Stimulated activated CD4-positive, alpha-beta T cell treated with anti-CD3 and anti-CD28 coated beads, Interleukin-2, amount 100 ng/mL, for 24 hours (primary cell): ENCODE measurements at places on chromosomes 1 and 21.

DNA sequence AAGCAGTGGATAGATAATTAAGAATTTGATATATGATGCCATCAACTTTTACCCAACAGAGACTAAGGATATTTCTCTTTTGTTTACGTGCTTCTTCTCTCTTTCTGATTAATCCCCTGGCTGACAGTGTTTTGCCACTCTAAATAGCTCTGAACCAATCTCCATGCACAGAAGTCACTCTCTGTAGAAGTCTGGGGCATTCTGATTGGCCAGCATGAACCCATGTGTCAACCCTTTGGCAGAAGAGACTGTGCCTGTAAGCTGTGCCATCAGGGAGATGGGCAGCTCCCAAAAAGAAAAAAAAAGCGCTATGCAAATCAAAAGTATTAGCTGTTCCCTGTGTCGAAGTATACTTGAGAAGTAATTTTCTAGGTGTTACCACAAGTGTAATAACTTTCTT is 34.1 kb upstream of the NRIP1 start:
- no peak for DNase-seq

GRCh38 chr1:3029991-3030662 is 8.9 kb downstream of the ACTRT2 start:
- no peak for DNase-seq

DNA sequence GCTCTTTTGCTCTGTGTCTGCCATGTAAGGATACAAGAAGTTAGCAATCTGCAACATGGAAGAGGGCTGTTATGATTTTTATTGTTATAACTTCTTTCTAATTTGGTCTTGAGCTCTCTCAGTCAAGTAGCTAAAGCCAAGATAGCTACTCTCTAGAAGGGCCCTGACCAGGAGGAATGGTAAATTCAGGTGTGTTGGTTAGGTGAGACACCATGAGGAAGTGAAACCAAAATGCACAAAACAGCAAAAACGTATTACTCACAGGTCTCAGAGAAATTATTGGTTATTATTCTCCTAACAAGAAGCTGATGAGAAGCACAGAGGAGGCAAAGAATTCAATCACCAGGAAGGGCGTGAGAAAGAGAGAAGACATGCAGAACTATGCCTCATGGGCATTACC is 51.8 kb upstream of the INSL5 start:
- no peak for DNase-seq

DNA sequence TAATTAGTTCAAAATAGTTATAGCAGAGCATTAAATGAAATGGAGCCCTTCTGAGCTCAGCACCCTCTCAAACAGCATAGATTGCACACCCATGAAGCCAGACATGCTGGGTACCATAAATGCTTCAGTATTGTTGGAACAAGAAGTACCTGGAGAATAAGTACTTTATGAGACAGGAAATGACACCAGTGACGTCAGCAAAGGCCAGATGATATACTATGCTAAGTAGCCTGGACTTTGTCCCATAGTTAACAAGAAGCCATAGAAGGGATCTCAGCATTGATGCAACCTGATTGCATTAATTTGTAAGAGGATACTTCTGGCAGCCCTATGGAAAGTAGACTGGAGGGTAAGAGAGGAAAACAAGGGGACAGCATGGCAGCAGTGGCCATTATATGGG is 16.3 kb upstream of the GADD45A start:
- no peak for DNase-seq

DNA sequence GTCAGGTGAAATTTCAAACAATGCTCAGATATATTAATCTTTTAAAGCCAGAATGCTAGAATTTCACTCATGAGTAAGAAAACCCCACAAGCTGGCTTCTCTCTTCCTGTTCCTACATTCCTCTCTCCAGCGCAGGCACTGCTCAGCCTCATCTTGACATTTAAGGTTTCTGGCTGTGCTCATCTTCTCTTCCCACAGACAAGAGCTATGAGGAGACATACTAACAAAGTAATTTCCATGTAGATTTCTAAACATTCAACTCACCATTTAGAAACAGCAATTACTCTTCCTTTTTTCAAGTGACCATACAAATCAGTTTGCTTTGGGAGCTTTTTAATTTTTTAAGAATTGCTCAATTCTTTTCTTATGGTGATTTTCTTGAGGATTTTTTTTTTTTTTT is 7.8 kb upstream of the LRRC8D start:
- DNase-seq = no peak

GRCh38 chr1:110636149-110636935 is 30.2 kb upstream of the KCNA2 start:
- no peak for DNase-seq

DNA sequence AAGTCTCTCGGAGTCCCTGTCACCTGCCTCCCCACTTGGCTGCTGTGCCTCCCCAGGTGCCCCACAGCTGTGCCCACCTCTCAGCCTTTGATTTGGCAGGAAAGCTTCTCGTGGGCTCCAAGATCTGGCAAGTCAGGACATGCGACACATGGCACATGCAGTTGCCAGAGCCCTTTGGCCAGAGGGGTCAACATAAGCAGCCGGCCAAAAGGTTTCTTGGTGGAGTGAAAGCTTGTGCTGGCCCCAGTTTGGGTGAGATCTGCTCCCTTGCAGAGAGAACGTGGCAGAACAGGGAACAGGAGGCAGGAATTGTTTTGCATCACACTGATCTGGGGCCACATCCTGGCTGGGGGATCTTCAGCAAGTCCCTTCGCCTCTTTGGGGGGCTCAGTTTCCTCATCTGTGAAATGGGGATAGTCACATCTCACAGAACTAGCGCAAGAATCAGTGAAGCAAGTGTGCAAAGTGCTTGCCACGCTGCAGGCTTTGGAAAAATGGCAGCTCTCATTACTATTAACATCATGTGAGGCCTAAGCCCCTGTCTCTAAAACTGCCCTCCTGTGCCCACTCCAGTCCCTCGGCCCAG is 232.6 kb downstream of the TRABD2B start:
- no peak for DNase-seq

GRCh38 chr1:27600498-27601175 is 3.3 kb downstream of the AHDC1 start:
- DNase-seq = no peak

DNA sequence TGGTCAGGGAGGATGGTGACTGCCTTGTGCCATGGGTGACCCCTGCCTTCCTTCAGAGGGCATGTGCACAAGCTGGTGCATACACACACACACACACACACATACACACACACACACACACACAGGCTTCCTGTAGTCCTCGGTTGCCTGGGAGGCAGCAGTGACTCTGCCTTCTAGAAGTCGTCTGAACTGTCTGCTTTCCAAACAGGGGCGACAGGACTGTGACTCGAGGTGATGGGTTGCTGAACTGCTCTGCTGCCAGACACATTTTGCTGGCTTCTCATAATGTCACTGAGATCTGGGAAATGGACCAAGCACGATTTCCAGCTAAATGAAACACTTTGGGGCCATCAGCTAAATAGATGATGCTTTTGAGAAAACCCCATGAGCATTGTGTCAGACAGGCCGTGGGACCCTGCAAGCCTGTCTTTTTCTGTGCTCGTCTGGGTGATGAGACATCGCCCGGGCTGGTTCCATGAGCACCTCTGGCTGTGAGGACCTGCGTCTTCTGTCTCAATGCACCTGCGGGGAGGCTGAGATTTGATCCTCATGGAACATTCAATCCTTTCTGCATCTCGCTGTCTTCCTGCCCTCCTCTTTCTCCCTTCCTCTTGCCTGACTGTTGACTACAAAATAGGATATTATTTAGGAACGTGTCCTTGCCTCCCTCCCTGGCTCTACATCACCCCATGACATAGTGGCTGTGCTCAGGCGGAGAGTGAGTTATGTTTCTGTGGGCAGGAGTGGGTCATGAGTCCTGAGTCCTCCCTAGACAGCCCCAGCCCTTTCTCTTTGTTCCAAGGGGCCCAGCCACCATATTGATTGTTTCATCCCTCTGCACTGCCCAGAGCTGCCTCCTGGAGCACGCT is 436.8 kb downstream of the CAMTA1 start:
- no peak for DNase-seq

DNA sequence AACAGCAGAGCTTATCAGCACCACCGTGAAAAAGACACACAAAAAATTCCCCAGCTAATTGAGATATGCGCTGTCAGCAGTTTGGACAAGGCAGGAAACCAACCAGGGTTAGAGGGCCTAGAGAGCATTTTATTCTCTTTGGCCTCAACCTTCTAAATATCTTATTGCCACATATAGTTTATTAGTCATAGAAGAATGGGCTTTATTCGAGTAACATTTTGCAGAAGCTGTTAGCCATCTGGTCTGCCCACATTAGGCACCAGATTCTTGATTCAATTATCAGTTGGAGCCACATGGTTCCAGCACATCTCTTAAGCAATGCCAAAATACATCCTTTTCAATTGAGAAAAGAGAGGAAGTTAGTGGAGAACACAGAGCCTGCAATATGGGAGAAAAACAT is 109.9 kb upstream of the CXADR start:
- DNase-seq = no peak
